ENCODE measurements at places on chromosomes 2 and 18.

DNA sequence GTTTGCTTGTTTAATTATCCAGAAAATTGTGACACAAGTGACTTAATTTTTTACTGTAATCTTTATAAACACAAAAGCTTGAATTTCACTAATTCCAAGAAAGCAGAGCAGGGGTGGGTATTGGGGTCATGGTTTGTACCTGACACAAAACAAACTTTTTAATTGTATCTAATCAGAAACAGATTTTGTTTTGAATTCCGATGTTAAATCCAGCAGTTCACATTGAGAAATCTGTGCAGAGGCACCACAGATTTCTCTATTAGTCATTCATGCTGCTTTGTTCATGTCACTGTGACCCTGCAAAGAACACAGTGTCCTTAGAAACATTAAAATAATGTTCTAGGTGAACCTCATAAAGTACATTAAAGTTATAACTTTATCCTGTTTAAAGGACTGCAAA, 443.4 kb downstream of the NYAP2 start:
- no peak for DNase-seq

DNA sequence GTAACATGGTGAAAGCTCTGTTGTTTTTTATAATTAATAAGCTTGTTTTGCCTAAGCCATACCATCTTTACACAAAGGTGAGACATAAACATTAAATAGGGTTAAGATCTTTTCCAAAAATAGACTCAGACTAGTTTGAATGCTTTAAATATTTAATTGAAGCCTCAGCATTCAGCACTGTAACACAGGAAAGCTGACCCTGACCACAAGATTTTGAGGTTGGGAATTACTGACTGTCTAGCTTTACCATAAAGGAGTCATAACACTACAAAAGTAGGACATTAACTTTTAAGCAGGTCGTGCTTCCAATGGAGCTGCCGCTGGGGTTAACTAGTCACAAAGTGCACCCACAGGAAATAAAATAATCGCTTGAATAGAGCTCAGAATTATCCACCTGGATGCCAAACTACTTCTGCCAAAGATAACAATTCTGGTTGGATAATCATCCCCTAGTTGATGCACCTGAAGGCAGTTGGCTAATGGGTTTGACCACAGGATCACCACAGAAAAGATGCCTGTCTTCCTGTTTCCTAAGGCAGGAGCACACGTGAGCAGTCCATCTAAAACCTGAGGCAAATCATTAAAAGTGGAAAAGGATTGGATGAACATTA, 106.2 kb downstream of the COBLL1 start:
- no peak for DNase-seq

DNA sequence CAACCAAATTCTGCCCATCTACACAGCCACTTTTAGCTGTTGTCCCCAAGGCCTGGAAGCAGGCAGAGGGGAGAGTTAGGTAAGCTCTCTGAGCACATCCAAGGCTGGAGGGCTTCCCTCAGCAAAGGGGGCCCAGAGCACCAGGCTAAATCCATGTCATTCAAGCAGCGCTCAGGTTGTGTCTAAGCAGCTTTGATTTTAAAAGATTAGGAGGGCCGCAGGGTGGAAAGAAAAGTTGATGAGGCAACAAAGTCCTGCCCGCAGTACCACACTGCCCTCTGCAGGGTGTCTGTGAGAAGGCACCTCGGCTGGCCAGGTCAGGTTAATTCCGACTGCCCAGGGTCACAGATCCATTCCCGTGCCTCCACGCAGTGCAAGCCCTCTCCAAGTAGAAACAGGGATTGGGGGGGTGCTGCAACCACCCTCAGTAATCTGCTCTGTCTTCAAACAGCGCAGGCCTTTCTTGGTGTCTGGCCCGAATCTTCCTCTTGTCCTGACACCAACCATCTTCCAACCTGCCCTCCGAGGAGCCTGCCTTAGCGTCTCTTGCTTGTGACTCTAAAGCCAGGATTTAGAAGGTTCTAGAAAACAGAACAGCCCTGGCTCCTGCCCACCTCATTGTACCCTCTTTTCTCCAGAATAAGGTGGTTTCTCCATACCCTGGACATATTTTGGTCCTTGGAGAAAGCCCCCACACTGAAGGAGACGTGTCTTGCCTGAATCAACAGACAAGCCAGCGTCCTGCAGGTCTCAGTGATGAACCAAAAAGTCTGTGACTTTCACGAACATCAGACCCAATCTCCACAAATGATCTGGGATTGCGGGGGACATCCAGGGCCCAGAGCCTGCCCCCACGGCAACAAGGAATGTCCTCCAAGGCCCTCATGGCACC, 289.2 kb downstream of the TNS1 start:
- peak; percentile 77 for DNase-seq

DNA sequence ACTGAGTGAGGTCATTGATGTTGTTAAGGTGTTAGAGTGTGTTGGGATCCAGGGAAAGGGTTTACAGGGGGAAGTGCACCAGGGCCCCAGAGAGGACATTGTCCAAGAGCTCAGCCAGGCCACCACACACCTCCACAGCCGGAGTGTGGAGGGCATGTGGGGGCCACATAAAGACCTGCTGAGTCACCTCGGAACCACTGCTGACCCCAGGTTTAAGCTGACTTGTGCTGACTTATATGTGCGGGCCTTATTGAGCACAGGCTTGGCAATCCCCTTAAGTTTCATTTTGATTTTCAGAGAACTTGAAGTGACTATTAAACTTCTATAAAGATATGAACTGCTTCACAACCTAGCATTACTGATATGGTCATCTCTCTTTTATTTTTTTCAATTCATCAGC, 166.2 kb upstream of the MAP3K20 start:
- no peak for DNase-seq

DNA sequence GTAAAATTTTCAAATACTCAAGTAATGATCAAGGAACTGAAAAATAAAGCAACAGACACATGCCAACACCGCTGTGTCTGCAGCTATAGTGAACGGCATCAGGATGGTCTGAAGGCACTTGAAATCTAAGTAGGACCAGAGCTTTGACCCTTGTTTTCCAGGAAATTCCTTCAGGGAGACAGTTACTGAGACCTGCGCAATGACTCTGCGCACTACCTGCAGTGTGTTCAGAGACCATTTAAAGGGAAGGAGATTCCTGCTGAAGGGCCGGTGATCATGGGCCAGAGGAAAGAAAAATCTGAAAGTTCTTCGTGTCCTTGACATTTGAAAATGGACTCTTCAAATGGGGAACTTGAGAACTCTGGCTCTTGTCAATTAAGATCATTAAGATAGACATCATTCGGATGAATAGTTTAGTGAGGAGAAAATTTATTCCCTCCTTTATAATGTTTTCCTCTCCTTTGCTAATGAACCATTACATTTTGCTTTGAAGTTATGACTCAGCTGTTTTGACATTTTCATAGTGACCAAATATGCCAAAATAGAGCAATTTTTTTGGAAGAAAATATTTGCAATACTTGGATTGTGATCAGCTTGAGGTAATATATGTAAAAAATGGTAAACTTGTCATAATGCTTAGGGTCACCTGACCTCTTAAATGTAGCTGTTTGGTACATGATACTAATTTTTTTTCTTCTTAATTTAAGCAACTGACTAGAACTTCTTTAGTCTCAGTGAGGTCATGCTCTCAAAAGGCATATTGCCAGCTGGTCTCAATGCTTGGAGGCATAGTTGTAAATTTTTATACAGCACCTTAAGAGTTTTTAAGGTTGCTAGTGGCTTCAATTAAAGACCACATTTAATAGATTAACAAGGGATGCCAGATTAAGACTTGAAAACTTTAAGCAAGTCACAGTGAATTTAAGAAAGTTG, 329.3 kb downstream of the ARHGAP15 start:
- DNase-seq = no peak

DNA sequence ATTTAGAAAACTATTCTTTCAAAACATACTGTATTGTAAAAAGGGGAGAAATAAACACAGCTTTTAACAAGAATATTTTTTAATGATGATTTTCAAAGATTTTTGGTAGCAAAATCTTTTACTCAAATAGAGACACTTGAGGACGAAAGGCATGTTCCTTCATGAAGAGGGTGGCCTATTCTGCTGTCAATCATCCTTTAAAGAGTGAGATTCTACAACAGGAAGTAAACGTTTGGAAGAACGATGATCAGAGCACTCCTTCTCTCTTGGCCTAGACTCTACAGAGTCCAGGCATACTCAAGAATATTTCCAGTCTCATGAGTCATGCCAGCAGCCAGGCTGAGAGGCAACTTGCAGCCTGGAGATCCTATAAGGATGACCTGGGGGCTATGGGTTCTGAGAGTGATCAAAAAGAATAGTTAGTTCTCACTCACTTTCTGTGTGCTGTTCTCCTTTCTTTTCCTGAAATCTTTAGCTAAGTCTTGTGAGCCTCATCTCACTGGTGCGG, 62.4 kb upstream of the TCF4 start:
- DNase-seq = no peak

DNA sequence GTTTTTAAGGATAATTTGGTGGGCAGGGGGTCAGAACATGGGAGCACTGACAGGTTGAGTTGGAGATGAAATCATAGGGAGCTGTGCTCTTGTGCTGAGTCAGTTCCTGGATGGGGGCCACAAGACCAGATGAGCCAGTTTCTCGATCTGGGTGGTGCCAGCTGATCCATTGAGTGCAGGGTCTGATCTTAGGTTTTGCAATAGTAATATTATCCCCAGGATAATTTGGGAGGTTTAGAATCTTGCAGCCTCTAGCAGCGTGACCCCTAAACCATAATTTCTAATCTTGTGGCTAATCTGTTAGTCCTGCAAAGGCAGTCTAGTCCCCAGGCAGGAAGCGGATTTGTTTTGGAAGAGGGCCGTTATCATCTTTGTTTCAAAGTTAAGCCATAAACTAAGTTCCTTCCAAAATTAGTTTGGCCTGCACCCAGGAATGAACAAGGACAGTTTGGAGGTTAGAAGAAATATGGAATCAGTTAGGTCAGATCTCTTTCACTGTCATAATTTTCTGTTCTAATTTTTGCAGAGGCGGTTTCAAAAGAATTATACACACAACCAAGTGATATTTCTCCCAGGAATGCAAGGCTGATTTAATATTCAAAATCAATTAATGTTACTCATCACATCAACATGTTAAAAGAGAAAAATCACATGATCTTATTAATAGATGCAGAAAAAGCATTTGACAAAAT, 23.0 kb downstream of the DBI start:
- DNase-seq = no peak

GRCh38 chr2:54878182-54878581, 154.7 kb downstream of the EML6 start:
- no peak for DNase-seq

Data from activated CD4-positive, CD25-positive, alpha-beta regulatory T cell treated with anti-CD3 and anti-CD28 coated beads, Interleukin-2, amount 50 U/mL, for 72 hours (primary cell).